ENCODE measurements at places on chromosomes 3 and 15. TPM values are rescaled to one million over a fixed set of nuclear protein-coding genes. Genes with fewer than 3 reads are reported as not detected.

- peak; percentile 72 for DNase-seq
Observed at GRCh38 chr15:90191794-90192509, 9.2 kb upstream of the SEMA4B start.

DNA sequence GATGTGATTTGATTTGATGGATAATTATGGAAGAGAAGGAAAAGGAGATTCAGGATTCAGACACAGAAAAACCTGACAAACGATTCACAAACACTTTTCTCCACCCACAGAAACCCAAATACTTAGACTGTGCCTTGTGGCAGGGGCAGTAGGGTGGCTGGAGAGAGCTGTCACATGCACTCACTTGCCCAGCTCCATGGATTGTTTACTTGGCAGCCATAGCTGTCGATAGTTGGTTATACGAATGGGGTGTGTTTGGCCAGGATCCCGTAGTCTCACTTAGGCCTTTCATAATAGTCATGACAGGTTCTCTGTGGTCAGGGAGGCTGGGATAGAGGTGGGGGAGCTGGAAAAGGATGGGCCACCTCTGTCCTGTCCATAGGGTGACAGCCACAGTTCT is 76.9 kb downstream of the CACNA1D start:
- no peak for DNase-seq

DNA sequence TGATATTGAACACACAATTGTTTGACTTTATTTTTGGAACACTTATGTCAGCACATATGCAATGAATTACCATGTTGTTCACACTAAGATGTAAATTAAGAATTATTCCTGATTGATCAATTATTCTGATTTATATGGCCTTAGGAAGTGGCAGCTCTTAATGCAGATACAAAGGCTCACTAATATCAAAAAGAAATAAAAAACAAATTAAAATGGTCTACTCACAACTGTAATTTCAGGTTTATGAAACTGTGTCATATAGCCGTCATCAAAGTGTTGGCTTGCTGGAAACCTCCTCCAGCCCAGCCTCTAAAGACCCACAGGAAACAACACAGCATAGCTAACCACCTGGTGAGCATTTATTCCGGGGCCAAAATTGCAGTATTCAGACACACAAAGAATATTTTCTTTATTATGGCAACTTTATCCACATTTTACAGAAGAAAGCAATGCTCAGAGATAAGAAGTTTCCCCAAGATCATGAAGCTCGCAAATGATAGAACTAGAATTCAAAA is 33.4 kb downstream of the PDZRN3 start:
- no peak for DNase-seq

GRCh38 chr3:95240395-95240794 is 1177.5 kb downstream of the NSUN3 start:
- no peak for DNase-seq

- DNase-seq, result peak; percentile 66
Observed at GRCh38 chr3:143674100-143674968, 173.9 kb downstream of the SLC9A9 start.

PLIN1 gene
- polyA plus RNA-seq, result 1.0 TPM

TF gene
- 6.9 TPM for polyA plus RNA-seq

IL5RA gene
- polyA plus RNA-seq, result 0.32 TPM
